ENCODE measurements at places on chromosomes 4 and X. TPM values are rescaled to one million over a fixed set of nuclear protein-coding genes. Genes with fewer than 3 reads are reported as not detected.
A peak's percentile ranks its signal among the peaks of the same experiment; 100 is the strongest.

EFHC2 gene
- 0.35 TPM for polyA plus RNA-seq

GLRA3 gene
- not detected for polyA plus RNA-seq

DNA sequence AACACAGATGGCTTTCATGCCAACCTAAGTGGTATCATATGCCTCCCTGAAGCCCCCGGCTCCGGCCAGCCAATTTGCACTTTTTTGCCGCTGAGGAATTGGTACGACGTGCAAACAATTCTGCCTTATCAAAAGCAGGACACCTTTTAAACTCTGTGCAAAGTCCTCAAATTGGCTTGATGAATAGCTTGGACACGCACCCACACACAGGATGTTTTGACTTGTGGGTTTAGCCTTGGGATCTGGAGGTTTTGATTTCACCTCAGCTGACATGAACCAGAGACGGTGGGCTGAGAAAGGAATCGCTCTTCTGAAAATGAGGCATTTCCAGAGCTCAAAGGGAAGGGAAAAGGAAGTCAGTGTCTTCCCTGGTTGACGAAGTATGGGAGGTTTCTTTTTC, 110.8 kb upstream of the SHOX start:
- DNase-seq = no peak

DNA sequence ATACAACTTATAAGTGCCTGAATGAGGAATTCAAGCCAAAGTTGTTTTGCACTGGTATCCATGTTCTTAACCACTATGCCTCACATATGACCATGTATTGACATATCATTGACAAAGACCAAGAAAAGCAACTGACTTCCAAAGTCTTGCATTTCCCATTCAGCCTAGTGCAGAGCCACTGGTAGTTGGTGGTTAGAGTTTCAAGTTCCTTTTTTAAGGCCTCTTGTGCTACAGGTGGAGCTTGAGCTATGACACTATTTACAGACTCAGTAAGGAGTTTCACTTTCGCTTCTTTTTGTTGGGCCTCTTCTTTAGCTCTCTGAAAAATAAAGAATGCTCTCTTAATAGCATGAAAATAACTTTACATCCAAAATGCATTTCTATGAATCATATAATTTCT, 763.0 kb downstream of the DMD start:
- no peak for DNase-seq

- DNase-seq = peak; percentile 4
These were observed 493 bp downstream of the TCEAL5 start for GRCh38 chrX:103275947-103276567.

- no peak for DNase-seq
These were observed 19.4 kb downstream of the P2RY10 start for GRCh38 chrX:78964598-78964997.

DNA sequence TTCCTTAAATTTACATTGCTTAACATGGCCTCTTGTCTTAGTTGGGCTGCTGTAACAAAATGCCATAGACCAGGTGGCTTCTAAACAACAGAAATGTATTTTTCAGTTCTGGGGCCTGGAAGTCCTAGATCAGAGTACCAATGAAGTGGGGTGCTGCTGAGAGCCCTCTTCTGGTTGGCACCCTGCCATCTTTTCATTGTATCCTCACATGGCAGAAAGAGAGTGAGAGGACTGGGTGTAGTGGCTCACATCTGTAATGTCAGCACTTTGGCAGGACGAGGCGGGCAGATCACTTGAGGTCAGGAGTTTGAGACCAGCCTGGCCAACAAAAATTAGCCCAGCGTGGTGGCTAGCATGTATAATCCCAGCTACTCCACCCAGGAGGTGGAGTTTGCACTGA, 12.0 kb upstream of the KLB start:
- no peak for DNase-seq

DNA sequence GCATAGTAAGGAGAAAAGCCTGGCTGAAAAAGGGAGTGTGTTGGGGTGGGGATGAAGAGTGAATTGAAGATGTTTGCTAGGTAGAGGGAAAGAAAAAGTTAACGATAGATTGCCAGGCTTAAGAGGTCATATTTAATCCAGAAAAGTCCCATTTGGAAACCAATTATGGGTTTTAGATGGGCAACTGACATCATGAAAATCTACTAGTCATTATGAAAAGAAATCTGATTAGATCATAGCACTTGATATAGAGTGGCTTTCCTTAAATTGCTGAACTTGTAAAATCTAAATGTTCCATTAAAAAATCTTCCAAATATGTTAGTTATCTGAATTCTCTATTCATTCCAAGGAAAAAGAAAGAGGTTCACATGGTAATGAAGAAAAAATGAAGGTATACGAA, 37.5 kb upstream of the IL21 start:
- no peak for DNase-seq

GRCh38 chr4:150256225-150256620, 178.0 kb downstream of the DCLK2 start:
- no peak for DNase-seq

DNA sequence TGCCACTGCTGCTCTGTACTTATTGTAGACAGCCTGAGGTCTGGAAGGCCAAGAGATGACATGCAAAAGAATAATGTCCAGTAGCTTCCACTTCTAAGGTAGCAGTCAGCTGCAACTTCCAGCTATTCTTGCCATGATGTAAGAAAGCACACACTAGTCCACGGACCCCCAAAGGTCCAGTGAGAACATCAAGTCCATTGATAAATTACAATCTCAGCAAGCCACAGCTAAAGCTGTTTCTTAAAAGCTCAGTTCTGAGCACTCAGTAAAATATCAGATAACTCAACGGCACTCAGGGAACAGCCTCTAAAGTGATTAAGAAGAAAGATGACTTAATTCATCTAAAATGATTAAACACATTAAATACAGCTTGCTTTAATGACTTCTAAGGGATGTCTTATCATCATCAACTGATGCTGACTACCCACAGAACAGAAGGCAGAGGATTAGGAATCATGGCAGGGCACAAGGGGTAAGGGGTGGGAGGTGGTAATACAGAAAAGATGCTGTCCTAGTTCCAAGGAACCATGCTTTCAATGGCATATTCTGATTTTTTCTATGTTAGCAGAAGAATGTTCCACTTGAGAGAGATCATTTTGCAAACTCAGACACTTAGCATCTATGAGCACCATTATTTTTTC, 99.1 kb upstream of the CBR4 start:
- DNase-seq = no peak

Data from muscle of arm (tissue), 14 donors.